ENCODE measurements at places on chromosomes 5 and 9.

DNA sequence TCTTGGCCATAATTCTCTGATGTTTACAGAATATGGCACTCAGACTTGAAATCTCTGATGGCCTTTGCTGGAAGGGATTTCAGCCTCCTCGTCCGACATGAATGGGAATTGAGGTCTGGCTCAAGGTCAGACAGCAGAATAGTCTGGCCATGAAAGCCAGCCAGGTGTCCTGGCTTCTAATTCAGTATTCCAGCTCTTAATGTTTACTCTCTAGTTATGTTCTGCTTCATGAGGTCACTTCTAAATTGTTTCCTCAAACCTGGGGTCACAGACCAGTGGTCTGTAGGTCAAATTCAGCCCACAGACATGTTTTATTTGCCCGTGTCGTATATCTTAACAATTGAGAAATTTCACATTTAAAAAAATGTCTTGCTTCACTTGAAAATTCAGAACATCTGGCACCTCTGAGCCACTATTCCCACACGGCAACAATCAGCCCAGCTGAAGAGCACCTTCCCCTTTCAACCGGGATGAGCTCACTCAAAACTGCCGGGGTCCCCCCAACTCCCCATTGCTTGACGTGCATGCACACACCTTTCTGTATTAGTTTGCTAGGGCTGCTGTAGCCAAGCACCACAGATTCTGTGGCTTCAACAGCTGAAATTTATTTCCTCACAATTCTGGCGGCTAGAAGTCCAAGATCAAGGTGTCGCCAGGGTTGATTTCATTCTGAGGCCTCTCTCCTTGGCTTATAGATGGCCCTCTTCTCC lies 243.5 kb downstream of the ENC1 start:
- H3K27ac ChIP-seq, result no peak overlapping the region
- no peak overlapping the region for H3K4me3 ChIP-seq
- H3K36me3 ChIP-seq, result no peaks in the 10 kb centered on the region
- H3K4me1 ChIP-seq, result no peaks in the 10 kb centered on the region

DNA sequence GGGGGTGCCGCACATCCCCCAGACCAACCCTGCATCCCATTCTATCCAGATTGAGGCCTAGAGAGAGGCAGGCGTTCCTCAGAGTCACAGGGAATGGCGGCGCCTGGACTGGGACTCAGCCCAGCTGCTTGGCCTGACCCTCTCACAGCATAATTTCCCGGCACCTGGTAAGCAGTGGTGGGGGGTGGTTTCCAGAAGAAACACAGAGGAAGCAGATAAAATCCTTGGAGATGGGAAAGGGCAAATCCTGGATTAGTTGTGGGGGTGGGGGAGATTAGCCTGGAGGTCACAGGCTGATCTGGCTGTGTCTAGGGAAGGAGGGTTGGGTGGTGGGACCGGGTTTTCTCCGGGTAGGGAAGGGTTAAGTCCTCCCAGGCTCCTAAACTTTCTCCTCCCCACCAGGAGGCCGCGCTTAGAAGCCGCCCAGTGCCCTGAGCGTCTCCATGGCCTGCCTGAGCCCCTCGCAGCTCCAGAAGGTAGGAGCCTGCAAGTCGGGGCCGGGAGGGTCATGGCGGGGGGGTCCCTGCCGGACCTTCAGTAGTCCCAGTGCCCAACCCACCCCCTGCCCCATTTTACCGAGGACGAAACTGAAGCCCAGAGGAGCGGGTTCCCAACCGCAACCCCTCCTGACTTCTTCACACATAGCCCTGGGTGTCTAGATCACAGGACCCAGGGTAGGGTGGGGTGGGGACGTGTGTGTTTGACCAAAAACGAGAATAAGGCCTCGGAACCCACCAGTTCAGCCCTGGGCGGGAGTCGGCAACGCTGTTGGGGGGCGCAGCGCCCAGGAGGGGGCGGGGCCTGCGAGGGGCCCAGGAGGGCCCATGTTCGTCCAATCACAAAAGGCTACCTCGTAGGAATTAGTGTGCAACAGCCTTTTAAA lies 1.3 kb downstream of the PHYHD1 start:
- peak overlapping the region; percentile 52 for H3K4me3 ChIP-seq
- DNase-seq, result peak; percentile 38
- no peaks in the 10 kb centered on the region for H3K27me3 ChIP-seq
- H3K27ac ChIP-seq, result peak overlapping the region; percentile 95

DNA sequence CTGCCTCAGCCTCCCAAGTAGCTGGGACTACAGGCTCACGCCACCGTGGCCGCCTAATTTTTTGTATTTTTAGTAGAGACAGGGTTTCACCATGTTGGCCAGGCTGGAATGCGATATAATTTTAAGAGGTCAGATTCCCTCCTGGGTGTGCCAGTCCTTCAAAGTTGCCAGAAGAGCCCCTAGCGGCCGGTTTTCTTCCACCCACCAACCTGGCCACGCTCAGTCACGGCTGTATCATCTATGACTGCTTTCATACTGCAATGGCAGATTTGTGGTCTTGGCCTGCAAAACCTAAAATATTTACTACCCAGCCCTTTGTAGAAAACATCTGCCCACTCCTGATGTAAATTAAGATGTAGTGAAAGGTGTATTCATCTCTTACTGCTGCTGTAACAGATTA lies 117.5 kb upstream of the BASP1 start:
- no peaks in the 10 kb centered on the region for H3K4me1 ChIP-seq
- H3K27me3 ChIP-seq, result no peaks in the 10 kb centered on the region
- H3K27ac ChIP-seq, result no peak overlapping the region

- H3K4me3 ChIP-seq, result no peak overlapping the region
- DNase-seq, result no peak
- no peak overlapping the region for H3K27ac ChIP-seq
- H3K4me1 ChIP-seq, result no peaks in the 10 kb centered on the region
Measured at GRCh38 chr5:124504081-124504916, 242.1 kb downstream of the ZNF608 start.

DNA sequence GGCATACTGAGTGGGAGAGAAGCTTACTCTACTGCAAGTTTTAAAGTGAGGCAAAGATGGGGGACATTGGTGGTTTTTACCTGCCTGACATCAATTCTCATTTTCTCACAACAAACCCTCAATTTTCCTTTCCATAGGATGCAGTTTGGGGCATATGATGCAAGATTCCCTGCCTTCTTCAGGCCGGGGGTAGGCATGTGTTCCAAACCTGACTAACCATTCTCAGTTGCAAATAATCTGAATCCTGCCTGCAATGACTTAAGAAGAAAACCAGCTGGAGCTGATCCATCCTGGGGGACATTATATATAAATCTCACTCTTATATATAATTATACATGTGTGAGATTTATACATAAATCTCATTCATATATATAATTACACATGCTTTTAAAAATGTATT lies 223.6 kb upstream of the EFNA5 start:
- H3K27me3 ChIP-seq, result no peaks in the 10 kb centered on the region
- DNase-seq, result no peak
- H3K36me3 ChIP-seq, result no peaks in the 10 kb centered on the region
- H3K4me1 ChIP-seq, result peaks cover 4% of the 10 kb centered on the region
- no peak overlapping the region for H3K27ac ChIP-seq

DNA sequence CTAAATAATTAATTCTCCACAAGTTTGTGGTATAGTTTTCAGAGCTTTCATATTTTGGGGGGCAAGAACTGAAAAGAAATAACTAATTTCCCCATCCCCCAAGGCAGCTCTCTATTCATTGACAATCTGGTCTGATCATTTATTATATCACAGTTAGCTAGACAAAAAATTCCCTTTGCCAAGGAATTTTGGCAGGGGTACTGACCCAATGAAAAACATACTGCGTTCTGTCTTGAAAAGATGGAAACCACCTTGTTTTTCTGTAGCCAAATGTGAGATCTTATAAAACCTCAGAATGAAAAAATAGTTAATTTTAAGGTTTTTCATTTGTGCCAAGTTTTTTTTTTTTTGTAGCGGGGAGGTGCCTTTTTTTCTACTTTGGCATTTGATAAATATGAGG lies 1008.9 kb downstream of the EFNA5 start:
- H3K27me3 ChIP-seq, result no peaks in the 10 kb centered on the region
- no peaks in the 10 kb centered on the region for H3K4me1 ChIP-seq
- no peak overlapping the region for H3K4me3 ChIP-seq
- H3K36me3 ChIP-seq, result no peaks in the 10 kb centered on the region
- no peak for DNase-seq

- H3K4me3 ChIP-seq, result no peak overlapping the region
- peaks cover 33% of the 10 kb centered on the region for H3K36me3 ChIP-seq
- H3K4me1 ChIP-seq, result no peaks in the 10 kb centered on the region
- no peaks in the 10 kb centered on the region for H3K27me3 ChIP-seq
- no peak for DNase-seq
Measured at GRCh38 chr5:83492331-83492730, 20.8 kb downstream of the VCAN start.

- H3K36me3 ChIP-seq, result no peaks in the 10 kb centered on the region
- peak; percentile 10 for DNase-seq
- no peaks in the 10 kb centered on the region for H3K27me3 ChIP-seq
- no peak overlapping the region for H3K27ac ChIP-seq
Measured at GRCh38 chr5:1783216-1783554, 16.5 kb downstream of the MRPL36 start.

DNA sequence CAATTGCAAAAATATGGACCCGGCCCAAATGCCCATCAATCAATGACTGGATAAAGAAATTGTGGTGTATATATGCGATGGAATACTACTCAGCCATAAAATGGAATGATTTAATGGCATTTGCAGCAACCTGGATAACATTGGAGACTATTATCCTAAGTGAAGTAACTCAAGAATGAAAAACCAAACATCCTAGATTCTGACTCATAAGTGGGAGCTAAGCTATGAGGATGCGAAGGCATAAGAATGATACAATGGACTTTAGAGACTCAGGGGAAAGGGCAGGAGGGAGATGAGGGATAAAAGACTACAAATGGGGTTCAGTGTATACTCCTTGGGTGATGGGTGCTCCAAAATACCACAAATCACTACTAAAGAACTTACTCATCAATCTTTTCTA lies 247.6 kb upstream of the FBXL7 start:
- H3K27ac ChIP-seq, result no peak overlapping the region
- no peaks in the 10 kb centered on the region for H3K36me3 ChIP-seq
- H3K4me3 ChIP-seq, result no peak overlapping the region
- H3K27me3 ChIP-seq, result no peaks in the 10 kb centered on the region

- no peaks in the 10 kb centered on the region for H3K36me3 ChIP-seq
- H3K27me3 ChIP-seq, result no peaks in the 10 kb centered on the region
- H3K4me3 ChIP-seq, result no peak overlapping the region
- peak; percentile 63 for DNase-seq
- no peak overlapping the region for H3K27ac ChIP-seq
Measured at GRCh38 chr9:68999393-69000105, 14.4 kb downstream of the PRKACG start.

- H3K36me3 ChIP-seq, result no peaks in the 10 kb centered on the region
- H3K4me1 ChIP-seq, result no peaks in the 10 kb centered on the region
Measured at GRCh38 chr9:88498880-88499279, 36.1 kb upstream of the NXNL2 start.

- no peaks in the 10 kb centered on the region for H3K4me1 ChIP-seq
- no peaks in the 10 kb centered on the region for H3K27me3 ChIP-seq
- no peak overlapping the region for H3K4me3 ChIP-seq
- no peaks in the 10 kb centered on the region for H3K36me3 ChIP-seq
- DNase-seq, result no peak
Measured at GRCh38 chr5:152106571-152106970, 181.9 kb upstream of the GLRA1 start.

DNA sequence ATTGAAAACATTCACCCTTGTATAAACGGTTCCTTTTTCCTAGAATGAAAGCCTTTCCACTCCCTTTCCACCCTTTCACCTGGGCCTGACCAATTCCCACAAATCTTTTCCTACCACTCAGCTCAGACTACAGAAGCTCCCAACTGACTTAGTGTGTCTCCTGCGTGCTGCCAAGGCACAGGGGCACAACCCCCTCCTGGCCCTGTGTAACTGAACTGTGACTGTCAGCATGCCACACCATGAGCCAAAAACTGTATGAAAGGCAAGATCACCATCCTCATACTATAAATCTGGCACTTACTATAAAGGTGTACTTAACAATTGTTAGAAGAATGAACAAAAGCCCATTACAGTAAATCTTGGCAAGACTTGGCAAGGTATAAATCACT lies 11.5 kb downstream of the NOL8 start:
- no peak overlapping the region for H3K4me3 ChIP-seq
- H3K27me3 ChIP-seq, result no peaks in the 10 kb centered on the region
- H3K4me1 ChIP-seq, result no peaks in the 10 kb centered on the region
- H3K36me3 ChIP-seq, result peaks cover 80% of the 10 kb centered on the region
- H3K27ac ChIP-seq, result no peak overlapping the region
- no peak for DNase-seq

GRCh38 chr9:133787754-133788025 lies 49.5 kb upstream of the SARDH start:
- H3K36me3 ChIP-seq, result peaks cover 38% of the 10 kb centered on the region
- H3K27ac ChIP-seq, result no peak overlapping the region
- H3K4me1 ChIP-seq, result no peaks in the 10 kb centered on the region

DNA sequence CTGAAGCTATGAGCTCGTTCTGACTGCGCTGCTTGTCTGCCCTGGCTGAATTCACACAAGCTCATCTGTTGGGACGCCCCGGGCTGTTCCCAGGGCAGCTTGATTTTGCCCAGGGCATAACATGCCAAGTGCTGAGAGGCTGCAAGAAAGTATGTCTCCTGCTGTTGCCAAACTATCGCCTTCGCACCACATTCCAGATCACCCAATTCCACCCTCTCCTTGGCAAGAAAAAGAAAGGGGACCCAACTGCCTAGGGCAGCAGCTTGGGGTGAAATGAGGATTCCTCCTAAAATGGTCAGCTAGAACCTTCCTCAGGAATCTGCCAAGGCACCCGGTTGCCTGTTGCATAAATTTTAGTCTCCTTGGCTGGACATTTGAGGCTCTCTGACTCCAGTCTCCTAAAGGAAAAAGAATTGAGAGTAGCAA lies 21.2 kb downstream of the COL15A1 start:
- no peaks in the 10 kb centered on the region for H3K4me1 ChIP-seq
- H3K27me3 ChIP-seq, result no peaks in the 10 kb centered on the region
- H3K36me3 ChIP-seq, result no peaks in the 10 kb centered on the region
- H3K4me3 ChIP-seq, result peak overlapping the region; percentile 18

DNA sequence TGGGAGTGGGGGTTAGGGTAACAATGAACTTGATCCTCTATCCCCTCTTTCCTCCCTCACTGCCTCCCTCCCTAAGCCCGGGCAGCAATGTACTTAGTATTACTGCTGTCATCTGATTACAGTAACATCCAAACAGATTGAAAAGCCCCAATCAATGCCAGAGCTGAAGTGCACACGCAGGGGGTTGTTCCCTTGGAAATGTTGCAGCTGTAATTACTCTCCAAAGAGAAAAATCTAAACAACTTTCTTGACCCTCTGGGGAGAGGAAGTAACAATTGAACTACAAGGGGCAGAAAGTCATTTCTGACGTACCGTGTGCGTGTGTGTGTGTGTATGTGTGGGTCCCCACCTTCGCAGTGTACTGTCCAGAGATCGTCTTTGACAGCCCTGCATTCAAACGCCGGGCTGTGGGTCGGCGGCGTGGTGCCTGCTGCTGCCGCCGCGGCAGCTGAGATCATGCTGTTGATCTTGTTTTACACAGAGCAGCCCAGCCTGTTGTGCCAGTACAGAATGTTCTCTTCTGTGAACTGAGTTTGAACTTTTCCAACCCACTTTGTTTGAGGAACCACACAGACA lies 66.0 kb upstream of the KLF9 start:
- peaks cover 66% of the 10 kb centered on the region for H3K4me1 ChIP-seq
- H3K36me3 ChIP-seq, result no peaks in the 10 kb centered on the region
- peak; percentile 96 for DNase-seq
- H3K4me3 ChIP-seq, result no peak overlapping the region
- H3K27me3 ChIP-seq, result no peaks in the 10 kb centered on the region
- peak overlapping the region; percentile 81 for H3K27ac ChIP-seq

- no peaks in the 10 kb centered on the region for H3K36me3 ChIP-seq
- DNase-seq, result no peak
- H3K4me1 ChIP-seq, result no peaks in the 10 kb centered on the region
Measured at GRCh38 chr9:127064335-127064734, 58.1 kb downstream of the ANGPTL2 start.

Measured in tibial artery (tissue), 4 donors.